ENCODE measurements at places on chromosomes 13 and 19. TPM values are rescaled to one million over a fixed set of nuclear protein-coding genes. Genes with fewer than 3 reads are reported as not detected.

Gene PCDH17
- not detected for total RNA-seq

Gene CD209
- not detected for total RNA-seq

Gene ZGLP1
- 10.1 TPM for total RNA-seq

Gene NCR1
- 0.82 TPM for total RNA-seq

Gene PSG3
- not detected for total RNA-seq

Gene ZNF837
- 2.1 TPM for total RNA-seq

Gene LYL1
- 3.0 TPM for total RNA-seq

Gene MRPL34
- 137 TPM for total RNA-seq

Gene NBEA
- 0.58 TPM for total RNA-seq

Gene ASF1B
- total RNA-seq, result 21.0 TPM

Gene RXFP2
- not detected for total RNA-seq

Gene MATK
- 43.1 TPM for total RNA-seq

Gene TRIM13
- 15.3 TPM for total RNA-seq

Gene POP4
- 173 TPM for total RNA-seq

Gene ITGBL1
- 0.11 TPM for total RNA-seq

Gene GAPDHS
- not detected for total RNA-seq

Gene SPACA4
- not detected for total RNA-seq

Gene CEACAM1
- total RNA-seq, result 0.30 TPM

Gene FBXW9
- 7.9 TPM for total RNA-seq

Gene C5AR1
- total RNA-seq, result 0.68 TPM

Gene ATXN8OS
- total RNA-seq, result not detected

Gene PALM3
- total RNA-seq, result not detected

Gene TINCR
- total RNA-seq, result 0.63 TPM

Gene SPACA6
- total RNA-seq, result 2.1 TPM

Gene HSPBP1
- total RNA-seq, result 113 TPM
